Fibroblast of upper back skin (primary cell): ENCODE measurements at places on chromosomes 5 and 9.

DNA sequence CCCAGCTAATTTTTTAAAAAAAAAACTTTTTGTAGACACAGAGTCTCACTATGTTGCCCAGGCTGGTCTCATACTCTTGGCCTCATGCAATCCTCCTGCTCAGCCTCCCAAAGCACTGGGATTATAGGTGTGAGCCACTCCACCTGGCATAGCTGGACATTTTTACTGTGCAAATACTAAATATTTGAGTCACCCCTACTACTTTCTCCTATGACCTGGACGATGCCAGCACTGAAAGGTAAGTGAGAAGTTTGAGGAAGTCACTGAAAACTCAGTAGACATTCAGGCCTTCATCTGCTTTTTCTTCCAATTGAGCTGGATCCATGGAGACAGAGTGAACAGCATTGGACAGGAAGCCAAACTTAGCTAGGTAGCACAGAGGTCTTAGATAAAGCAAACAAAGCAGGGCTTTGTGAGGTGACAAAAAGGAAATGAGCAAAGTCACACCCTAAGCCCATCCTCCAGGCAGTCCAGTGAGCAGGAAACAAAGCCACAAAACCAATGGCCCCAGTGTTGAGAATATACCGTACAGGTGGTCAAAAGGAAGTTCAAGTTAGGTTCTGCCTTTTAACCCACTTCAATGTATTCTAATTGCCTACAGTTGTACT, 192.6 kb upstream of the RASA1 start:
- DNase-seq: no peak

- DNase-seq: no peak
Measured at GRCh38 chr9:90268613-90269012, 374.0 kb downstream of the DIRAS2 start.

GRCh38 chr5:7991125-7991821, 122.3 kb downstream of the MTRR start:
- DNase-seq: no peak

DNA sequence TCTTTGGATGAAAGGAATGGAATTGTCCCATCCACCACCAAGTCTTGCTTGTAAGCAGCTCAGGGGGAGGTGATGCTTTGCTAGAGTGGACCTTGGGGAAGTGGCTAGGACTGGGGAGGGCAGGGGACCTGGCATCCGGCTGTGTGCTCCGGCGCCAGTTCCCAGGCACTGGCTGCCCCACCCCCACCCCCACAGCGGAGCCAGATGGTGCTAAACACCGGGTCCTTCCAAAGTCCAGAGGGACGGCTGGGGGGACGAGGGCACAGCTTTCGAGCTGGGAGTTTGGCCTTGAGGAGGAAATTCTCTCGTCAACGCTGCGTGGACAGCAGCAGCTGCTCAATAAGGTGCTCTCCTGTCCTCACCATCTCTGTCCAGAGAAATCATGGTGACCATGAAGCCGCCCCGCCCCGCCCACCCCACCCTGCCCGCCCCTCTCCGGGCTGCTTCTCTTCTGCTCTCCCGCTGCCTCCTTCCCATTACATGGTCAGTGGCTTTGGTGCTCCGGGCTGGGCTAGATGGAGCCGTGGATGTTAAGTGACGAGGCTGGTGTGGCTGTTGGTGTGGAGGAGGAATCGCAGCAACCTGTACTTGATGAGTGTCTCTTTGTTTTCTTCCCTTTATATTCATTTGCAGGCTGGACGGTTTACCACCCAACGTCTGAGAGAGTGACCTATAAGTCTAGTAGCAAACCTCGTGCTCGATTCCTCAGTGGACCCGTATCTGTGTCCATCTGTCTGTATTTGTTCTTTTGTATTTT, 115.7 kb downstream of the WNK2 start:
- DNase-seq: no peak

DNA sequence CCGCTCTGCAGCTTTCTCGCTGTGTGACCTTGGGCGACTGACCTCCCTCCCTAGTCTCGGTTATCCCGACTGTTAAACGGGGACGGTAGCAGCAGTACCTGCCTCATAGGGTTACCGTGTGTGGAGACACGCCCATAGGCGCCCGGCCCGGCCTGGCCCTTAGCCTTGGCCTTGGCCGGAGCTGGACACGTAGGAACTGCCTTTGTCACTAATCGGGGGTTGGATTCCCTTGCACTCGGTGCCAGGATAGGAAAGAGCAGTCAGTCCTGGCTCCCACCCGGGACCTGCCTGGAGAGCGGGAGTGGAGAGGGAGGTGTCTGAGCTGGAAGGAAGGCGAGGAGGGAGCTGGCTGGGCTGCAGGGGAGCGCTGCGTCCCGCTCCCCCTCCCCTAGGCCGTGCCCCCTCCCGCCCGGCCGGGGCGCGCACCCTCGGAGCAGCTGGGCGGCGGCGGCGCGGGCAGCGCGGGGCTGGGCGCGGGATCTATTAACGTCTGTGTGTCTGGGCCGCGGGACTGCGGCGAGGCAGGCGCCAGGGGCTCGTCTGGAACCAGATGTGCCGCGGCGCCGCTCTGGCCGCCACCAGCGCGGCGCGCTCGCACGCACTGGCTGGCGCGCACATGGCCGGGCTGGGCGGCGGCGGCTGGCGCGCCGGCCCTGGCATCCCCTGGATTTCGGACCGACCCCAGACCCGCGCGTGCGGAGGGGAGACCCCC, 31.7 kb downstream of the PRRX2 start:
- DNase-seq: peak; percentile 68

DNA sequence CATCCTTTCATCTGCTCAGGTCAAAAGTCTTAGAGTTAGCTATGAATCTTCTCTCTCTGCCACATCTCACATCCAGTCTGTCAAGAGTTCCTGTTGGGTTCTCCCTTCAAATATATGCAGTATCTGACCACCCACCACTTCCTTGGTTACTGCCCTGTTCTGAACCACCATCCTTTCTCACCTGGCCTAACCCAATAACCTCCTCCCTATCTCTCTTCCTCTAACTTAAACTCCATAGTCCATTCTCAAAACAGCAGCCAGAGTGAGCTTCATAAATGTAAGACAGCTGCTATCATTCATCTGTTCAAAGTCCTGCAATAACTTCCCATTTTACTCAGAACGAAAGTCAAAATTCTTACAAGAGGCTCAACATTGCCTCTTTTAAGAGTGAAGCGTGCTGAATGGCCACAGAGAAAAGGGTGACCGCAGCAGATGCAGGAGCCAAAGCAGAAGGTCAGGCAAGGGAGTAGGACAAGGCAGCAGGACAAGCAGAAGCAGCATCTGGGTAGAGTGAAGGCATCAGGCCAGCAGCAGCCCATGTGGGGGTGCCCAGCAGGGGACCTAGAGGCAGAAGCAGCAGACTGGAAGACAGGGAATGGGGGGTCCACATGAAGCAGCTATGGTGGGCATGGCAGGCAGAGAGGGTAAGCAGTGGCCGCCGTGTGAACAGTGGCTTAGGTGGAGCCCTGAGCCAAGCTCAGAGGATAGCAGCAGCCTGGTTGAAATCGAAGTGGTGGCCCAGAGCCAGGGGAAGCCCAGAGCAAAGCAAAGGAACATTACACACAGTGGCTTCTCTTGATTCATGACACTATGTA, 39.3 kb upstream of the CDC42SE2 start:
- DNase-seq: no peak

- DNase-seq: no peak
Measured at GRCh38 chr5:132813599-132814502, 749 bp downstream of the SOWAHA start.

- DNase-seq: no peak
Measured at GRCh38 chr9:111980398-111980797, 83.8 kb downstream of the UGCG start.

DNA sequence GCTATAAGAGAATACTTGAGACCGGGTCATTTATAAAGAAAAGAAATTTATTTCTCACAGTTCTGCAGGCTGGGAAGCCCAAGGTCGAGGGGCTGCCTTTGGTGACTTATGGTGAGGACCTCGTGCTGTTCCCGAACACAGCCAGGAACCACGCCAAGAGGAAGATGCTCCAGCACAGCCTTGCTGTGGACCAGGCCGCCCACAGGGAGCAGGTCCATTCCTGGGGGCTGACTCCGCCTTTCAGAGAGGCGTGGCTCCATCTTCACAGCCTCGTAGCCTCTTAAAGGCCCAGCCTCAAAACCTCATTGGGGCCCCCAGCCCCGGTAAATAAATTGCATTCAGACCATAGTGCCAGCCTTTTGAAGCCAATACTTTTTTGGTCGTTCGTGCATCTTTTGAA, 93.5 kb upstream of the CACNA1B start:
- no peak for DNase-seq

DNA sequence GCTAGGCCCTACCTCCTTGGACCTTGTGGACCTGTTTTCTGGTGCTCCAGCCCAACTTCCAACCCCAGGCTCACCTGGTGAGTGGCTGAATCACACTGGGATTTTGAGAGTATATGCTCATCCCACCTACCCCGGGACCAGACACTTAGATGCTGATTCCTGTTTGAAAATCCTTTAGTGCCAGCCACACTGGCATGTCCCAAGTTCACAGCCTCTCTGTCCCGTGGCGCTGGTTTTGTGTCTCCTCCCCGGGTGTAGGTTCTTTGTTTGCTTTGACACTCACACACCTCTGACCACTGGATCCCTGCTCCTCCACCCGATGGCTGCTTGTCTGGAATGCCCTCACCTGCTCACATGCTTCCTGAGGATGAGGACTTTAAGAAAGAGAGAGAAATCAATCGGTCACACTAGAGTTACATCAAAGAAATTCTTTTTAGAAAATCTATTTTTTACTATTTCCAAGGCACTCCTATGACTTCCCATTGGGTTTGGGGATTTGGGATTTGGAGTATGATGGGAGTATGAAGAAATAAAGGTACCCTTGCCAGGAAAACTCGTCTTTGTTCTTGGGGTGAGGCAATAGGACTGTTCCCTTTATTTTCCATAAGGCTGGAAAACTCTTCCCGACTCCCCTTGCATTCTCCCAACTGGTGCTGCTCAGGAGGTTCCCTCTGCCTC, 7.3 kb upstream of the SLC25A48 start:
- no peak for DNase-seq

DNA sequence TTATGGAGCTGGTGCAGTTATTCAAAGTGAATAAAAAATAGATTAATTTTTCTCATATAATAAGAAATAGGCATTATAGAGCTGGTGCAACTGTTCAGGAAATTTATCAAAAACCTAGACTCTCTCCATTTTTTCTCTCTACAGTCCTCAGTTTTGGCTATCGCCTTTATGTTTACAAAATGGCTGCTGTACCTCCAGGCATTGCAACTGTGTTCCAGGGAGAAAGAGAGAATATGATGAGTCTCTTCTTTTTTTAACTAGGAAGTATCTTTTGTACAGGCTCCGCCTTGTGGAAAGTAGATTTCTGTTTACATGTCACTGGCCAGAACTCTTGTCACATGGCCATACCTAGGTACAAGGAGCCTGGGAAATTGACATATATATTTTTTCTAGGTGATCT, 3.1 kb upstream of the TGFBR1 start:
- DNase-seq: no peak

GRCh38 chr5:78627766-78628165, 20.8 kb downstream of the LHFPL2 start:
- DNase-seq: peak; percentile 49

DNA sequence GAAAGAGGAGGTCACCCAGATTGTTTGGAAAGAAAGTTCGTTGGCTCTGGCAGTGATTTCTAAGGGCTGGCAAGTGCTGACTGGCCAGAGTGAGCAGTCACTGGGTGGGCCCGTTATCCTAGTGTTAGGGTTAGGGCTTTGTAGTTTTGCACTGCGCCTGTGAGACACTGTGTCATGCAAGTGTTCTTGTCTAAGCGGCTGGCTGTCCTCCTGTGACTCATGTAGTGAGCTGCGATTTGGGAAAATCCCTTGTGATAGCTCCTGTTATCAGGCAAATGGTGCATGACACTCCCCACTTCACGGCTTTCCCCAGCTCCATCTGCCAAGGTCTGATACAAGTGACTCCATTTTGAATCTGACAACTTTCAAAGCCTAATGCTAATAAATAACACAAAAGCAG, 526.0 kb upstream of the ADAMTS16 start:
- no peak for DNase-seq

- DNase-seq: peak; percentile 29
Measured at GRCh38 chr5:53123702-53124101, 14.1 kb upstream of the MOCS2 start.

- peak; percentile 66 for DNase-seq
Measured at GRCh38 chr5:108529381-108529780, 147.5 kb upstream of the FBXL17 start.

GRCh38 chr5:116388564-116389258, 185.9 kb downstream of the SEMA6A start:
- no peak for DNase-seq
